Urothelium cell line (cell line): ENCODE measurements at places on chromosomes 16 and 17.

DNA sequence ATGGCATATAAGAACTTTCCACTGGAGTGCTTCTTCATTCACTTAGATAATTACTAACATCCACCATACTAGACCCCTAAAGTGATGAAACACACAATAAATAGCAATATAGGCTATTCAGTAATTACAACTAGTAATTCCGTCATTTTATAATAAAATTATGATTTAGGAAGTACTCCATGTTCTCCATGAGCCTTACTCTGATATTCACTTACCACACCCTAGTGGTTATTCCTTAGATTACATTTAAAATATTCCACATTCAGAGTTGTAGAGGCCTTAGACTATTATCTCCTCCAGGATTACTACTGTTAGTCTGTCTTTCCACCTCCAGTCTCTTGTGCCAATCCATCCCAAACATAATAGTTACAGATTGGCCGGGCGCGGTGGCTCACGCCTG, 62.4 kb downstream of the STH start:
- no peak for DNase-seq

GRCh38 chr16:57284209-57284951, at the start of gene PLLP:
Gene PLLP, minus strand, starts transcription at chr16:57284672. Its CDS starts 132 bp downstream, at chr16:57284540.
- peak; percentile 83 for DNase-seq

- no peak for DNase-seq
Measured at GRCh38 chr16:60419859-60420258, 1616.4 kb downstream of the CDH8 start.

DNA sequence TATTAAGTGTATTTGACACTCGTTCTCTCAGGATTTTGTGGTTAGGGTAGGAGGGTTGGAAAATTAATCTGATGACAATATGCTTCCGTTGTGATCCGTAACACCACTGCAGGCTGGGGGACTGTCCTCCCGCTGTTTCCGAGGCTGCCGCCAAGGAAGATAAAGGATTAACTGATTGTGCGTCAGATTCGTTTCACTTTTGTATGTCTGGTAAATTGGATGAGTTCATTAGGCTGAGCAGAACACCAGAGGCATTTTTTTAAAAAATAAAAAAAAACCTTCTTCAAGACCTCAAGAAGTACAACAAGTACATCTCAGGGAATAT, 486.7 kb upstream of the SALL1 start:
- DNase-seq = no peak

GRCh38 chr17:49339354-49339753, 22.7 kb downstream of the ZNF652 start:
- DNase-seq = no peak

GRCh38 chr16:28313587-28313986, 21.3 kb downstream of the SBK1 start:
- DNase-seq = no peak

DNA sequence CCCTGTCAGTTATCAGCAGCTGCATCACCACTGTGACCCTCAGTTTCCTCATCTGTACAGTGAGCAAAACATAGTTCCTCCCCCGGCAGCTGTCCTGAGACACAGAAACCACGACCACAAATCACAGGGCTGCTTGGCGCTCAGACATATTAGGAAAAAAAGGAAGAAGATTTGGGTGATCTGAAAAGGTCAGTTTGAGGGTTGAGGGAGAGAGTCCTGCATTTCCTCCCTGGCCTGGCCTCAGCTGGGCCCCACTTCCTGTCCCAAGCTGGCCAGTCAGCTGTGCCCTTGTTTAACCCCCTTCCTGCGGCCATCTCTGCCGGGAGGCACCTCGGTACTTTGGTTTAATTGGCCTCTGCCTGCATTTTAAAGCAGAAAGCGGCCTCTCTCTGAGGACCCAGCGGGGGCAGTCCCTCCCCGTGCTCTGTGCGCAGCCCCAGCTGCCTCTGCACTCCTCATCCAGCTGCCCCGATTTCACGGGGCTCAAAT, 24.0 kb upstream of the CIBAR2 start:
- DNase-seq = no peak

GRCh38 chr16:65867276-65867960, 499.1 kb upstream of the CDH5 start:
- DNase-seq = no peak

DNA sequence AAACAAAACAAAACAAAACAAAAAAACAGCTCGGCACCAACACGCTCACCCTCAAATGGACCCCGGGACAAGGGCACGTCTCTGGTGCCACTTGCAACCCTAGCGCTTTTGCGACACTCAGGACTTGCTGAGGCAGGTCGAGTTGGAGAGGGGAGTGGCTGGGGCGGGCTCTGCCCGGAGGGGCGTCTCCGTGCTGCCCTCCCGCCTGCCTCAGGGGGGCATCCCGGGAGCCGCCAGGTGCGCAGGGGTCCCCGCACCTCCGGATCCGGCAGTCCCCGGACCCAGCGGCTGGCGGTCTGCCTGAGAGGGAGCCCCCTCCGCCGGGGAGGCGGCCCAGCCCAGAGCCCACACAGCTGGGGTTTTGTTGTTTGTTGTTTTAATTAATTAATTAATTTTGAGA, at the start of gene SLC52A1:
Gene SLC52A1, minus strand, starts transcription at position 112 of the 400 bp plus-strand sequence. CDS start 820 bp downstream, outside the sequence.
- peak; percentile 52 for DNase-seq

DNA sequence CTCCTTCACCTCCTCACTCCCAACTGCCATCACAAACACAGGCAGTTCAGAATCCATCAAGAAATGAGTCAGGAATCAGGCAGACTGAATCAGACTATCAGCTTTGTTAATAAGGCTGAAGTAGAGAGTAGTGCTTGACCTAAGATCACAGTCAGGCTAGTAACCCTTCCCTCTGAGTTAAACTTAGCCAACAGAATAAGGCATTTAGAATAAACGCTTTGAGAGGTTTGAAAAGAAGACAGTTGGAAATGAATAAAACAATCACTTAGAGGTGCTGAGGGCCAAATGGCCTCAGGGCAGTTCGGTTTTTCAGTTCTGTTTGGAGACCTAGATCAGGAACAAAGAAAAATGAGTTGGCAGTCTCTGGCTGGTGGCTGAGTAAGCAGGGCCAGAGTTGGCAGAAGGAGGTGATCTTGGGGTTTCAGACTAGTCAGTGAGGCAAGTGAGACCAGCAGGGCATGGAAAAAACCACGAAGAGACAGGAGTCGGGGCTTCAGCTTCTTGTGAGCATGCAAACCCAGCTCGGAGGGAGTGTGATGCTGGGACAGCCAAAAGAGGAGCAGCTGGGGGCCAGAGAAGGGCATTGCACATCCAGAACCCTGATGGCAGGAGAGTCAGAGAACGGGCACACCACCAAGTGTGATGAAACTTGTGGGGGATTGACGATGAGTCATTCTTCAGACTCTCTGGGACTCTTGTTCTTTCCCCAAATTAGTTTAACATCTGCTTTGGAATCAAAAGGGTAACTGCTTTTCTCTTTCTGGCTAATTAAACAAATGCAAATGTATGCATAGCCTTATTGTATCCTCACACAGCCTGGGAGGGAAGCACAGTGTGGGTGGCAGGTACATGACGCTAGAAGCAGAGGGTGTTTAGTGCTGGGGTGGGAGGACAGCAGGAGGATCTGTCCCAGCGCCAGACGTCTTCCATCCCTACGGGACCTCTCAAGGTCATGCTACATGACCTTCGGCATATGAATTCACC, 54.8 kb downstream of the SPECC1 start:
- peak; percentile 70 for DNase-seq

- no peak for DNase-seq
Measured at GRCh38 chr16:89712274-89712781, 8.4 kb downstream of the VPS9D1 start.

DNA sequence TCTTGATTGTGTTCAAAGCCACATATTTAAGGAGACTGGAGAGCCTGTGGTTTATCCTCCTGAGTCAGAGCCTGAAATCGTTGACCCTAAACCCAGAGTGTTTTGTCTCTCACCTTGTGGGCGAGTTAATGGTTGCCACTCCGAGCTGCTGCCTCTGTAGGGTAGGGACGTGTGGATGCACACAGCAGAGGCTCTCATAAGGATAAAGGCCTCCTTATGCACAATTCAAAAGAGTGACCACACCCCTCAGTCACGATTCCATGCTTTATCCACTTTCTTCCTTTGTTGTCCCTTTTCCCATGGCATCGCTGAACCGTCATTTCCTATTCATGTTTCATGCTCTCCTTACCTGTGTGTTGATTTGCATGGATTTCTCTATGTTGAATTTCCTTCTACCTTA, 805.0 kb upstream of the RBFOX1 start:
- DNase-seq = no peak

GRCh38 chr17:13420878-13421277, 180.9 kb downstream of the HS3ST3A1 start:
- no peak for DNase-seq

GRCh38 chr17:36204724-36205500, 6.0 kb upstream of the CCL4L2 start:
- no peak for DNase-seq

GRCh38 chr17:2198927-2199326, 104.7 kb downstream of the SMG6 start:
- no peak for DNase-seq

- DNase-seq = no peak
Measured at GRCh38 chr16:2728034-2728433, 8.0 kb upstream of the PRSS27 start.

DNA sequence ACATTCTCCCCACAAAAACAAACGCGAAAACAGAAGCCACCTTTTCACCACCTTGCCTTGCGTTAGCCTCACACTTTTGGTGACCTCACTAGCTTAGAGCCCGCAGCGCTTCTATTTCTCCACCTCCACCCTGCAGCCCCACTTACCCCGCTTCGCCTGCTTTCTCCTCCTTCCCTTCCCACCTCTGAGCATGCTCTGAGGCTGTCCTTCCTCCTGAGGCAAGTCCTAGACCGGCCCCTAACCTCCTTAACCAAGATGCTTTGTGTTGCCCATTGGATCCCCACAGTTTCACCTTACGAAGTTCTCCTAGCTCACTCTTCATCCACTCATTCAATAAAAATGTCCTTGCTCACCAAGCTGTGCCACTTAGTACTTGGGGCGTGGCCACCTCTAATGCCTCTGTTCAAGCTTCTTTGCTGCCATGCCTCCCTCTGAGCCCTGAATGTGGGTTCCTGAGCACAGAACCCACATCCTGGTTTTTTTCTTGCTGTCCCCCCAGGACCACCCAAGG, 1.3 kb downstream of the GNGT2 start:
- peak; percentile 48 for DNase-seq

DNA sequence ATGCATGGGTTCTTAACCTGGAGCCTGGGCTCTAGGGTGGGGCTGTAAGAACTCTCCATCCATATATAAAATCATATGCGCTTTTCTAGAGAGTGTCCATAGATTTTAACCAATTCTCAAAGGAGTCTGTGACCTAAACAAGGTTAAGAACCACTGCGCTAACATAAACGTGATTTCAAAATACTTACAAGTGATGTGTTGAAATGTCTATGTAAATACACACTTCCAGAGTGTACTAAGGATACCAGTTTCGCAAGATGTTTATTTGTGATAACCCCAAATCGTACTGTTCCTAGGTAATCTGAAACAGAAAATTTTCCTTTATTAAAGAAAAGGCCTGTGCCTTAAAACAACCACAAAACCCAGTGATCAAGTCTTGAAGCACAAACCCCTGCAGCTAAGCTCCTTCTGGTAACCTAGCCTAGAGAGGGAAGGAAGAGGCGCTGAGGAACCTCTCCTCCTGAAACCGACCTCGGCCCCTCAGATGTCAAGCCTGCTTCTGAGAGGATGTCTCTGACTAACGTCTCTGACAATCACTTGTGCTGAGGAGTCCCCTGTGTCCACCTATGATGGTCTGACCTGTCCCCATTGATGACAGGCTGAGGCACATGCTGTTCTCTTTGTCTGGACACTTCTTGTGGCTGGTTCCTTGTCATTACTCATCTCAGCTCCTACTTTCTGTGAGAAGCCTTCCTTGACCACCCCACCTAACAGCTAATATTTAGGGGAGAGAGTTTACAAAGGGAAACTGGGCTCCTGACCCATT, 32.2 kb downstream of the SNN start:
- DNase-seq = no peak

DNA sequence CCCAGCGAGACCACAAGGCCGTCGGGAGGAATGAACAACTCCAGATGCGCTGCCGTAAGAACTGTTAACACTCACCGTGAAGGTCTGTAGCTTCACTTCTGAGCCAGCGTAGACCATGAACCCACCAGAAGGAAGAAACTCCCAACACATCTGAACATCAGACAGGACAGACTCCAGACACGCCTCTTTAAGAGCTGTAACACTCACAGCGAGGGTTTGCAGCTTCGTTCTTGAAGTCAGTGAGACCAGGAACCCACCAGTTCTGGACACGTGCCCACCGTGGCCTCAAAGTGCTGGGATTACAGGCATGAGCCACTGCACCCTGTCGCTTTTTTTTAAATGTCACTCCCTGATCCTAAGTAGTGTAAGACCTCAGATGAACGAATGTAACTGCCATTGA, 17.3 kb downstream of the KPNA2 start:
- DNase-seq = no peak

- no peak for DNase-seq
Measured at GRCh38 chr17:30995347-30995746, 24.5 kb downstream of the RNF135 start.

- DNase-seq = no peak
Measured at GRCh38 chr16:11651796-11652195, 16.5 kb upstream of the SNN start.

- DNase-seq = no peak
Measured at GRCh38 chr17:5700745-5701144, 116.4 kb upstream of the NLRP1 start.

DNA sequence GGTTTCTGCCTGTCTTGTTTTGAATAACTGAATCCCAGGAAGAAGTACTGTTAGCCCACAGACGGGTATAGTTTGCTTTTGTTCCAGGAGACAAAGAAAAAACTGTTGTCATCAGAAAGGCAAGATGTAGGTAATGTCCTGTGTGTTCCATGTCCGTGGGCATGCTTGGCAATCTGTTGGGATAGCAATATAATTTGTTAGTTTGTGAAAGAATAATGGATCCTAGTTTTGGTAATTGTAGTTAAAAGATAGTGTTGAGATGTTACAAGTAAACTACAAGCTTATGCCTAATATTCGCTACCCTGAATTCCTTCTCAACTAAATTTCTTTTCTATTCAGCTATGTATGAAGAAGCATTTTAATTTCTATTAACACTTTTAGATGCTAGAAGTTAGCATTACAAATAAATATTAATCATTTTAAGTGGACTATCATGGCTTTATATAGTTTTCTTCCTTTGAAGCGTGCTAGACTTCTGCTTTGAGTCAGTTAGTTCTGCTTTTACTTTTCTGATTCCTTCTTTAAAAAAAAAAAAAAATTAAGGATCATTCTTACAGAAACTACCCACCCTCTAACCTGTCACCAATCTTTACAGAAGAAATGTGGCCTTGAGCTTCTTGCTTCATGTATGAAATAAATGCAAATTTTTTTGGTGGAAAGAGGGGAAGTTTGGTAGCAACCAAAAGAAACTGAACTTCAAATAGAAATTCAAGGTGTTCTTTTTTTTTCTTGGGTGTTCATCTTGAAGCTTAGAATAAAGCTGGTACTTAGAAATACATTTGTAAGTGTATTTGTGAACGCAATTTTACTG, 2.4 kb downstream of the EVI2A start:
- DNase-seq = no peak
